Stimulated activated CD8-positive, alpha-beta memory T cell treated with anti-CD3 and anti-CD28 coated beads, Interleukin-4, amount 100 ng/mL, for 4 hours (primary cell): ENCODE measurements at places on chromosomes 1 and 21.

- no peak for DNase-seq
Observed at GRCh38 chr1:28792644-28793121, 19.3 kb upstream of the OPRD1 start.

- DNase-seq = no peak
Observed at GRCh38 chr1:2350911-2351655, 40.3 kb downstream of the MORN1 start.

DNA sequence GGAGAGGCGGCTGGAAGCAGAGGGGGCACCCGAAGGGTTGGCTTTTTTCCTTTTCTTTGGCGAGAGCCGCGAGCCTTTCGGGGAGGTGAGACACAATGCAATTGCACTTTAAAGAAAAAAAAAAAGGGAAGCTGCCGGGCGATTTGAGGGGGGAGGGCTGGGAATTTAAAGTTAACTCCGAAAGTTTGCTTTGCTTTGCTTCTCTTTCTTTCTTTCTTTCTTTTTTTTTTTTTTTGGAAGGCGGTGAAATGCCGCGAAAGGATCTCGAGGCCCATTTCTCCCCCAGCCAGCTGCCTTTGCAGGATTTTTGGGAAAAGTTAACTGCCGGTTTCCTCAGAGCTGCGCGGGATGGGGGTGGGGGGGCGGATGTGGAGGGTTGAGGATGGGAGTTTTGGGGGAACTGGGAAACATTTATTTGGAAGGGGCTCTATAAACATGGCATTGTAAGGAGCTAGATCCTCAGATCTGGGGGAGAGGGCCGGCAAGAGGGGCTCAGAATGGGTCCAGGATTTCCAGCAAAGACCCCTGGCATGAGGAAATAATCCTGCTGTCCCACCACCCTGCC, 997 bp downstream of the ZNF362 start:
- DNase-seq = no peak

GRCh38 chr1:94045465-94046056, 75.4 kb downstream of the ABCA4 start:
- DNase-seq = no peak

DNA sequence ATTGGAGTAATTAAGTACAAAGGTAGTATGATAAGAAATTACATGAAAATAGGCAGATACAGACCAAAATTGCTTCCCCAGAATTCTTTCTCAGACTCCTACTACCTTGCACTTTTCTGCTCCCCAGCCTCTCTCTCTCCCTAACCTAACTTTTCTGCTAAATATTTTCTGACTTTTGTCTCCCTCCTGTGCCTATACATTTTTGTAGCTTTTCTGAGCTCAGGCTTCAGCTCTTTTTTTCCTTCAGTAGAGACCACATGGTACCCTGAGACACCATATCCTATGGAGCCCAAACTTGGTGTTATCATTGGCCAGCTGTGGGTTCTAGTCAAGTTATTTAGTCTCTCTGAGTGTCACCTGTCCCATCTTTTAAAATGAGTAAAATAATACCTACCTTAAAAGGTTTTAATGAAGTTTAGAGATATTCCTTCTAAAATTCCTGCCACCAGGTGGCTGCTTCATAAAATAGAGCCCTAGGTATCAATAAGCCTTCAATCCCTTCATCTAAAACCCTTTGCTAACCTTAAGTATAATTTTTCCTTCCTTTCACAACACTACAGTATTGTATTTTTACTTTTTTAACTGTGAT, 237.6 kb upstream of the DUSP10 start:
- no peak for DNase-seq

- no peak for DNase-seq
Observed at GRCh38 chr21:38821959-38822682, 16.4 kb downstream of the ETS2 start.

- DNase-seq = no peak
Observed at GRCh38 chr1:110785055-110785454, 87.9 kb upstream of the CD53 start.

GRCh38 chr1:101309334-101310311, 72.8 kb downstream of the S1PR1 start:
- peak; percentile 31 for DNase-seq

- DNase-seq = no peak
Observed at GRCh38 chr1:160077486-160077885, 3.9 kb upstream of the KCNJ9 start.

GRCh38 chr1:72891976-72892375, 609.6 kb upstream of the NEGR1 start:
- no peak for DNase-seq

- DNase-seq = no peak
Observed at GRCh38 chr1:116375887-116376728, 3.1 kb downstream of the ATP1A1 start.

GRCh38 chr1:201999625-202000238, 10.7 kb upstream of the ELF3 start:
- DNase-seq = no peak

DNA sequence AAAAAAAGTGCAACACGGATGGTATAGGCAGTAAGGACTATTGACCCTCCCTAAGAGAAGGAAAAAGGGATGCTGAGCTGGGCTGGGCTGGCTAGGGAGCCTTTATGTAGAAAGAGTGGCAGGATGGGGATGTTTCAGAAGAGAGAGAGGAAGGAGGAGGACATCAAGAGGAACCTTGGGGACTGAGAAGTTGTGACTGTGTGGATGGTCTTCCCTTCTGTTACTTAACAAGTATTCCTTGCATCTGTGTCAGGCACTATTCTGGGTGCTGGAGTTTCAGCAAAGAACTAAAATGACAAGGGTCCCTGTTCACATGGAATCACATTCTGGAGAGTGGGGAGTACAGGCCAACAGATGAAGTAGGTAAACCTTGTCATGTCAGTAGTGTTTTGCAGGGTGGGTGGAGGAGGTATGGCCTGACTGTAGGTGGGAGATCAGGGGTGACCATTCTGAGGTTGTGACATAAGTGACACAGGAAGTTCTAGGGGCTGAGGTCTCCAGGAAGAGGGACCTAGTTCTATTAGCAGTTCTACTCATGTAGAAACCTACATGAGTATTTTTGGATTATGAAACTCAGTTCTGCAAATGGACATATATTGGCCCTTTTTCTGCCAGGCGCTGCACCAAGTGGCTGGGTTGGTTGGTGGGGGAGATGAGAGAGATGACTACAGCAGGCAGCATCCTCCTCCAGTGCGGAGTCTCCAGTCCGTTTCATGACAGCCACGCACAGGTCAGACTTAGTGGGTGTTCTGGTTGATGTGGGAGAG, 53.8 kb downstream of the PRDM2 start:
- no peak for DNase-seq

DNA sequence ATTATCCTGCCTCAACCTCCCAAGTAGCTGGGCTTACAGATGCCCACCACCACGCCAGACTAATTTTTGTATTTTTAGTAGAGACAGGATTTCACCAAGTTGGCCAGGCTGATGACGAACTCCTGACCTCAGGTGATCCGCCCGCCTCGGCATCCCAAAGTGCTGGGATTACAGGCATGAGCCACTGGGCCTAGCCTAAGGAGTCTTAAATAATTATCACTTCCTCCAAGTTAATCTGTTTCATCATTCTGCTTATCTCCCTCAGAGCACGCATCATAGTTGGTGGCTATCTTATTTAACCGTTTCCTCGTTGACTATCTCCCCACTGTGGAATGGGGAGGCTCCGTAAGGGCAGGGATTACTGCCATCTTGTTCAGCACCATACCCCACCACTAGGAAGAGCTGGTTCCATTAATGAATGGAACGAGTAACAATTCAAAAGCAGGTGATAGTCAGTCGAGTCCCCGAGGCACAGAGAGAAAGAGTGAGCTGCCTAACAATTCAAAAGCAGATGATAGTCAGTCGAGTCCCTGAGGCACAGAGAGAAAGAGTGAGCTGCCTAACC, 52.7 kb downstream of the GLUL start:
- DNase-seq = no peak

GRCh38 chr21:45889256-45889655, 92.3 kb upstream of the COL6A1 start:
- no peak for DNase-seq

- no peak for DNase-seq
Observed at GRCh38 chr1:109370712-109371340, 26.9 kb downstream of the SORT1 start.
